Mesothelial cell of epicardium (in vitro differentiated cells): ENCODE measurements at places on chromosomes 16 and 17. TPM values are rescaled to one million over a fixed set of nuclear protein-coding genes. Genes with fewer than 3 reads are reported as not detected.

DNA sequence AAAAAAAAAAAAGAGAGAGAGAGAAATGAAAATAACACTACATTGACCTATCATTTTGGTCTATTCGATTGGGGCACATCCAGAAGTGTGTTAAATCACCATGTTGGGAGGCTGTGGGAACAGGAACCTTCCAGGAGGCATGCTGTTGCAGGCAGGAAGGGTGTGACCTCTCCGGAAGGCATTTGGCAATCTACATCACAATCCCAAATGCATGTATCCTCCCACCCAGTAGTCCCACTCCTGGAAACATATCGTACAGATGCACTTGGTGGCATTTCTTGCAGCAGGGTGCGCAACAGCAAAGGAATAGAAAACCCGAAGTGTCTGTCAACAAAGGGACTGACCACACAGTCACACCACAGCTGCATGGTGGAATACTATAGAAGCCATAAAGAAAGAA, 7.9 kb downstream of the PLLP start:
- no peaks in the 10 kb centered on the region for H3K36me3 ChIP-seq
- peaks cover 5% of the 10 kb centered on the region for H3K27me3 ChIP-seq
- H3K27ac ChIP-seq, result no peak overlapping the region
- no peak overlapping the region for H3K4me3 ChIP-seq
- H3K4me1 ChIP-seq, result peaks cover 7% of the 10 kb centered on the region

DNA sequence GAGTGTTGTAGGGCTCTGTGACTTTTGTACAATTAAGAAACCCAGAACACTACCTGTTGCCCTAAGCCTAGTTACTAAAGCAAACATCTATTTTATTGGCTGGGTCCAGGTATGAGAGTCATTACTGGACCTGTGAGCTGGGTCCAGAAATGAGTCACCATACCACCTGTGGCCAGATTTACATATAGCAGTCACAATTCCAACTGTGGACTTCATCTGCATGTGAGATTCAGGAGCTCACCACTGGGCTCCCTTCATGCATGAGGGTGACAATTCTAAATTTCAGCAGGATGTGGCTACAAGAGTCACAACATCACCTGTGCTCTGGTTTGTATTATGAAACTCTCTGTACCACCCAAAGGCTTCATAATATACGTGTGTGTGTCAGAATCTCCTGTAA, 2038.0 kb downstream of the TP53TG3F start:
- DNase-seq, result no peak
- H3K36me3 ChIP-seq, result no peaks in the 10 kb centered on the region
- H3K27me3 ChIP-seq, result no peaks in the 10 kb centered on the region
- H3K4me1 ChIP-seq, result no peaks in the 10 kb centered on the region
- no peak overlapping the region for H3K27ac ChIP-seq
- no peak overlapping the region for H3K4me3 ChIP-seq

DNA sequence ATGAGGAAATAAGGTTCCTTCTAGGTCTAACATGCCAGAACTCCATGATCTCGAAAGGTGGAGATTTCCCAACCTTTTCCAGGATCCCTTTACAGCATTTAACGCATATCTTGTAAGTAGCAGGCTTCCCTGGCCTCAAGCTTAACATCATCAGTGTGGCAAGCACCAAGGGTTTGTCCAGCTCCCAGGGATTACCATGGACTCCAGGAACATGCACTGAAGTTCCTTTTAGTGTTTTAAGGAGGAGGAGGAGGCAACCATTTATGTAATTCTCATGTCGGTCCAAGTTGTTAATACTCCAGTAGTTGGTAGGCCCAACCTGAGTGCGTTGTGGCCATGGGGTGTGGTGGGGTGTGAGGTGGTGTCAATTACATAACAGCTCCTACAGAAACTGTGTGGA, 11.8 kb upstream of the SKAP1 start:
- H3K4me1 ChIP-seq, result peaks cover 35% of the 10 kb centered on the region
- DNase-seq, result no peak
- no peak overlapping the region for H3K4me3 ChIP-seq
- peaks cover 1% of the 10 kb centered on the region for H3K27me3 ChIP-seq
- H3K36me3 ChIP-seq, result no peaks in the 10 kb centered on the region

The ITGAD gene
- not detected in 3 replicates for total RNA-seq

DNA sequence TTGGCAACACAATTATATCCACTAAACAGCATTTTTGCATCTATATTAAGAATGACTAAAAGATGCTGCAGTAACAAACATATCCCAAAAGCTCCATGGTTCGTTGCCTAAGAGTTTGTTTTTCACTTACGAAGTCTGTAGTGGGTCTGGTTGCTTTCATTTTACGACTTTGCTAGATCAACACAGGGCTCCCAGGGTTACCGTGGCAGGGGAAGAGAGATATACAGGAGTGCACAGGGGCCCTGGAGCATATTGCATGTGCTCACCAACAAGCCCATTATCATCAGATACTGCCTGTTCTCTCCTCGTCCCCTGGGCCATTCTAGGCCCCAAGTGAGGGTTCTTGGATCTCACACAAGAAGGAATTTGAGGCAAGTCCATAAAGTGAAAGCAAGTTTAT, 3.1 kb upstream of the MMP2 start:
- H3K4me3 ChIP-seq, result no peak overlapping the region
- peaks cover 21% of the 10 kb centered on the region for H3K4me1 ChIP-seq
- peaks cover 20% of the 10 kb centered on the region for H3K27me3 ChIP-seq
